ENCODE measurements at places on chromosomes 2 and 18.

DNA sequence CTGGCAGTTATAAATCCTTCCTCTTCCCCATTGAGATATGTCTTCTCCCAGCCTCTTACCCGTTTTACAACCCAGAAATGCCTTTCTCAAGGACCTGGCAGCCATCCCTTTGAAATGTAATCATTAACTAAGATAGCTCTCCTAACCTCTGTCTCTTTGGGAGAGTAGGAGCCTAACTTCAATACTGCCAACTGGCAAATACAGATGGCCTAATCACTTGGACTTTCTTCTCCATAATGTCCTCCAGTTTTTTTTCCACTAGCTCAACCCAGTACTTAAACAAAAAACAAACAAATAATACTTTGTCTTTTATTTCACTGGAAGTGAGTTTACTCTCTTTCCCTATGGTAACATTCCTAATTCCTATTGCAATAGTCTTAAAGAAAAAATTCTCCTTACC, 1391.1 kb downstream of the SUCLG1 start:
- no peak for DNase-seq

DNA sequence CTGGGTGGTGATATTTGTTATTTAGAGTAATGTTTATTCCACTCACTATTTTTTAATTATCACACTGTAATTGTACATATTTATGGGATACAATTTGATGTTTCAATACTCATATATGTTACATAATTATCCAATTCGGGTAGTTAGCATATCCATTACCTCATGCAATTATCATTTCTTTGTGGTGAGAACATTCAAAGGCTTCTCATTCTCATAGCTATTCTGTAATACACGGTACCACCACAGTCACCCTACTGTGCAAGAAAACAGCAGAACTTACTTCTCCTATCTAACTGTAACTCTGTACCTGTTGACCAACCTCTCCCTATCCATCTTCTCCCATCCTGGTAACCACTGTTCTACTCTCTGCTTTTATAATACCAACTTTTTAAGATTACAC, 4.6 kb downstream of the TBC1D8 start:
- no peak for DNase-seq

DNA sequence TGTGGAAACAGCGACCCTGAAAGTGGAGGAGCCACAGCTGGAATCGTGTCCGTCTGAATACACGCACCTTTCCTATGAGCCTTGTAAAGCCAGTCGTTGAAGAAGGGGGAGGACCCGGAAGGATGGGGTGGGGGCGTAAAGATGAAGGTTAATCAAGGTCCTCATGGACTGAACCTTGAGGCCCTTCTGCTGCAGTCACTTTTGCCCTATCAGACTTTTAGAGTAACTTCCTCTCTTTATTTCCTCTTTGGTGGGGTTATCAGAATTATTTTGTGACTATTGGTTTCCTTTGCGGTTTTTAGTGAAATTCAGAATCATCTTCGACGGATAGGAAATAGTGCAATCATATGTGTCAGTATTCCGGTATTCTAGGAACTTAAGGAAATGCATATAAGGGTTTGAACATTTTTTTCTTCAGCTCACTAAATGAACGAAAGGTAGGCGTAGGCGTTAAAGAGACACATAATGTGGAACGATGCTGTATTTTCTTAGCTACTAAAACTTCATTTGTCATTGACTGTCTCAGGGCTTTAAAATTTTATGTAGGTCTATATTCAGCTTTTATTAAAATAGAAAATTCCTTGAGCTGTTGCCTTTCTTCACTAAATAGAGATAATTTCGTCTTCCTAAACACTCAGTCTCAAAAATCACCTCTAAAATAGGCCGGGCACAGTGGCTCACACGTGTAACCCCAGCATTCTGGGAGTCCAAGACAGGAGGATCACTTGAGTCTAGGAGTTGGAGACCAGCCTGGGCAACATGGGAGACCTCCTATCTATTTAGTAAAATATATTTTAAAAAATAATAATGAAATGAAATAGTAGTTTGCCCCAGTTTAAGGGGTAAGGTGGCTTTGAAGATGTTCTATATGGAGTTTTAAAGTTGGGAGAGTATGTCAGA, 1.4 kb upstream of the YES1 start:
- peak; percentile 47 for DNase-seq

GRCh38 chr2:15117409-15118050, 443.6 kb downstream of the NBAS start:
- no peak for DNase-seq

DNA sequence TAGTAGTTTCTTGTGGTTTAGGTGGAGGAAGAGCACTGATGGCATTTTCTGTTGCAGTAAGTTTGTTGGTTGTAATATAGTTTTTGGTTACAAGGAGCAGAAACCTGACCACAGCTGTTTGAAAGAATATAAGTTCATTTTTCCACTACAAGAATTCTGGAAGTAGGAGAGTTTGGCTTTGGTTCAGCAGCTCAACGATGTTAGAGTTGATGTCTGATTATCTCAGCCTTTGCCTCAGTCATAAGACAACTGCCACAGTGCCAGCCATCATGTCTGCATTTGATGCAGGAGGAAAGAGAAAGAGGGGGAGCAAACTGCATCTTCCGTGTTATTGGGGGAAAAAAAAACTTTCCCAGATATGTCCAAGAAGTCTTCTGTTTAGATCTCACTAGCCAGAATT, 119.1 kb downstream of the LYPD1 start:
- no peak for DNase-seq

GRCh38 chr2:46769809-46770208, 145.8 kb downstream of the MCFD2 start:
- DNase-seq = peak; percentile 35

- DNase-seq = peak; percentile 60
These were observed 78.0 kb downstream of the TMEM182 start for GRCh38 chr2:102839668-102840388.

DNA sequence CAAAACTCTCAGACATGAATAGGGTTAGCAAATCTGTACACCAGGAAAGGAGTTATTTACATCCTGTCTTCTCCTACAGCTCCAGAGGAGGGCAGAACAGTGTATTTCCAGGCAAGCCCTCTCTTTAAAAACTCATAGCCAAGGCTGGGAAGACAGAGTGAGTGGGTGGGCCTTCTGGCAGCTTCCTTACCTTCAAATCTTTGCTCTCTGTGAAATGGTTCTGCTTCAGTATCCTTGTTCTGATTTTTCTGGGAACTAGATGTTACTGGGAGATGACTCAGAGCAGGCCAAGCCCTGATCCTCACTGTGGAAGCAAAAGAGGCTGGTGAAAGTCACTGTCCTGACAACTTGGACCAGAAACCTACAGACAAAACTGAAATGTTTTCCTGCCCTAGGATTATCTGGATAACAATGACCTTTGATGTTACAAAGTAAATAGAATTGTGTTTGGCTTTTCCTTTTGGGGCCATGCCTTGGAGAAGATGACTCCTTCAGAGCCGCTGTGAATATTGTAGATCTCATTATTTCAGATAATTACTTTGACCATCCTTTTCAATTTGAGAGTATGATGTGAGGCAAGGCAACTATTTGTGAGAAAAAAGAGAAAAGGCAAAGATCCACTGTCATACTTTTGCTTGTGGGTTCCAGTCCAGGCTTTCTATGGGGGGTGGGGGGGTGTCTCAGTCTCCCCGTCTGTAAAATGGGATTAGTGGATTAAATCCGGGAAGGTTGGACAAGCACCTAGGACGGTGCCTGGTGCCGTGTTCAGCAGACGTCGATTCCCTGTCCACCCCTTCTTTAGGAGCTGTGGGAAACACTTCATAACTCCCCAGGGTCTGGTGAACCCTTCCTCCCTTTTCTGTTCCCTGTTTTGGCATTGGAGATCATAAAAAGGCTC, 644 bp upstream of the QPCT start:
- peak; percentile 19 for DNase-seq

DNA sequence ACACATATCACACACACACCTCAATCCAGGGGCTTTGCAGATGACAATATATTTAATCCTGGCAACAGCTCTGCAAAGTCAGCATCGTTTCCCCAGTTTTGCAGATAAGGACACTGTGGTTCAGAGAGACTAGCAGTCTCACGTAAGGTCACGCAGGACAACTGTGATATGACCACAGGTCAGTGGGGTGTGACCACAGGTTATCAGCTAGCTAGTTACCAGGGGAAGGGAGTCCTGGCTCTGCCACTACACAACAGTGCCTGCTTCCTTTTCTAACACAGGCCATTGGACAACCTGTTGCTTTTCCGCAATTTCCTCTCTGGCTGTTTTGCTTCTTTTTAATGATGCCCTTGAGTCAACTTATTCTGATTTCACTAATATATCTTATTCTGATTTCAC, 33.3 kb downstream of the RBMS1 start:
- no peak for DNase-seq

Data from NCI-H146 (cell line).